ENCODE measurements at places on chromosomes 2 and 18.
A peak's percentile ranks its signal among the peaks of the same experiment; 100 is the strongest.

- no peak for DNase-seq
Observed at GRCh38 chr2:12061286-12062052, 315.0 kb downstream of the LPIN1 start.

DNA sequence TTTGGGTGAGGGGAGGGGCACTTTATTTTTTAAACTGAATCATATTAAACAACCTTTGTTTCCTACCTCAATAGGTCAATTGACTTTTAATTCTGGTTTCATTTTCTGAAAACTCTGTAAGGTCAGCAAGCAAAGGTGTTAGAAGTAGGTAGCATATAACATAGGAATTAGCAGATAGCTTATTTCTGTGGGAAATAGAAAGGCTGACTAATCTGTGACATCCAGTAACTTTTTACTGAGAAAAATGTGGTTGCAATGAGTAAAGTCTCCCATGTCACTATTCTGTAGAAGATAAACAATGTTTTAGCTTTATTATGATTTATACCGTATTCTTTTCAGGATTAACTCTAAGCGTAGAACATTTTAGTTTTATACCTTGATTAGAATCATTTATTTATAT is 240.4 kb downstream of the PLCL1 start:
- DNase-seq = no peak

- no peak for DNase-seq
Observed at GRCh38 chr2:217864963-217865772, 137.6 kb downstream of the TNS1 start.

DNA sequence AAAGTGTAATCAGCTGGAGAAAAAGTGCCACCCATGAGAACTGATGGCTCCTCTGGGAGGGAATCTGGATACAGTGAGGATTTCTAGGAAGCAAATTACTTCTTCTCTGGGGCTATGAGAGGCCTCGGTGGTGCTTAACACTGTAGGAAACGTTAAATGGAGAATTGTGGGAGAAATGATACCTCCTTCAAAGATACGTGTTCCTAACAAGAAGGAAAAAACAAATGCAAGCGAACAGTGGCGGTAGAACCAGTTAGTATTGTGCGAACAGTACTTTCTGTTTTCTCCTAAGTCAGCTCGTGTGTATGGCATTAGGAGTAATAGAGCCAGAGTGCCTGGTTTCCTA is 587 bp upstream of the MTIF2 start:
- DNase-seq = no peak

GRCh38 chr2:177763531-177764265 is 308.9 kb downstream of the PDE11A start:
- DNase-seq = peak; percentile 89

- no peak for DNase-seq
Observed at GRCh38 chr2:112995346-112995920, 9.8 kb upstream of the IL36A start.

DNA sequence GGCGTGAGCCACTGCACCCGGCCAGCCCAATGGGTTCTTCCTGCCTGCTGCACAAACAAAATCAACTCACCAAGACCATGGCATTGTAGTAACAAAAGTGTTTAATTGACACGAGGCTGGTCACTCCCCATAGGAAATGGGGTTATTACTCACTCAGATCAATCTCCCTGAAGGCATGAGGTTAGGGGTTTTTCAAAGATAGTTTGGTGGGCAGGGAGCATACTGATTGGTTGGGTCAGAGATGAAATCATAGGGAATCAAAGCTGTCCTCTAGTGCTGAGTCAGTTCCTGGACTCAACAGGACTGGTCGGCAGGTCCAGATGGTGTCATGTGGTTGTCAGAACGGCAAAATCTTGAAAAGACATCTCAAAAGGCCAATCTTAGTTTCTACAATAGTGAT is 122.1 kb downstream of the TMEM17 start:
- no peak for DNase-seq

DNA sequence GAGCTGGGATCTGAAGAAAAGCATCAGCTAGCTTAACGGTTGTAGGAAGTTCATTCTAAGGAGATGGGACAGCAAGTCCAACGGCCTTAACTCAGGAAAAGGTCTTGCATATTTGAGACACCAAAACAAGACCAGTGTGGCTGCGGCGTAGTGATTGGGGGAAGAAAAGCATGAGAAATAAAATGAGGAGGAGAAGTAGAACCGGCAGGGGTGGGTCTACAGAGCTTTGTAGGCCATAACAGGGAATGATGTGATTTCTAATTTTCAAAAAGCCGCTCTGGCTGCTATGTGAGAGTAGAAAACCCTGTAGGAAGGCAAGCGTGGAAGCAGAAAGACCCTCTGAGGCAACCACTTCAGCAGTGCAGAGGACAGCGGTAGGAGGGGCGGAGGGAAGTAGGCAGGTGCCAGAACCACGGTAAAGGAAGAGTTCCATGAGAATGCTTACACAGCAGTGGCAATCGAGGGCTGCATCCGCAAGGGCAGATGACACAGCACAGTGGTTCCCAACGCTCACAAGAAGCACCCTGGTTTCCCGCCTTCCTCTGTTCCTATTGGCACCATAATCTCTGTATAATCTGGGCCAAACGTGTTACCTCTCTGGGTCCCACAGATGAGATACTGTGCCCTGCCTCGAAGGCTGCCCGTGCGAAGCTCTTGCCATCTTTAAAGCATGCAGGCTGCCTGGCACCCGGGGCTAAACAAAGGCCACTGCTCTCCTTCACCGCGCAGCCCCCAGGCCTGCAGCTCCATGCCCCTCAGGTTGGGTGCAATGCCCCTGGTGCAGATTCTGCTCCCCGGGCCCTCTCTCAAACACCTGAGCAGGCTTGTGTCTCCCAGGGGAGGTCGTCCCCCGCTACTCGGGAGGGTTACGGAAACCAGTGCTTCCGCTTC is 795 bp downstream of the ANKRD39 start:
- no peak for DNase-seq

GRCh38 chr2:48194641-48195040 is 288.3 kb upstream of the FBXO11 start:
- no peak for DNase-seq

DNA sequence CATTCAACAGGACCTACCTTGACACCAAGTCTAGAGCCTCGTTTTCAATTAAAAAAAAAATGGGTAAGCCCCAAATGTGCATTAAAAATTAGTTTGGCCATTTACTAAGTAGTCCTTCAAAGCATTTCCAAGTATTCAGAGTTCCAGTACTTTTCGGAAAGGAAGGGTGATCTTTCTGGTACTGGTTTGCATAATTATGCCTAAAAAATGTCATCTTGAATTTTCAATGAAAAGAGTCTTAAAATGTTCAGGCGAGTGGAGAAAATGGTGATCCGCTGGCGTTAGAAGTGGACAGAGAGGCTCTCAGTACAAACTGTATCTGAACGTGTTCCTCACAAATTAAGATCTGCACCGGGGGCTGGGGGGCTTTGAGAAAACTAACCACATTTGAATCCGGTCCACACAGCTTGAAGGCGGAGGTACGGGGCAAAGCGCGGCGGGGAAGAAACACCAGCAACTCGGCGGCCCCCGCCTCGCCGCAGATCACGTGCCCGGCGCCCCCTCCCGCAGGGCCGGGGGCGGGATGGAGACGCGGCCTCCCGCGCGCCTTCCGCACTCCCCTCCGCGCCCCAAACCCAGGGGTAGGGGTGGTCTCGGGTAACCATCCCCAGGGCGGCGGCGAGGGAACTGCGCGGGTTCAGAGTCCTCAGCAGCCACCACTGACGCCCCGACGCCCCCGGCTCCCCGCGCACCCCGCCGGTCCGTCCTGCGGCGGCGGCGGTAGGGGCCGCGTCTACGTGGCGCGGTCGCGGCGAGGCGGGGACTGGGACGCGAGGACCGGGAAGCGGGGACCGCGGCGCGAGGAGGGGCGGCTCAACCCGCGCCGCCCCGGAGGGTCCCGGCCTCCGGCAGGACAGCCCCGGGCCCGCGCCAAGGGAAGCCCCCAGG is 564 bp downstream of the LPIN2 start:
- DNase-seq = peak; percentile 75

- no peak for DNase-seq
Observed at GRCh38 chr18:51890762-51891161, 449.2 kb upstream of the DCC start.

- DNase-seq = no peak
Observed at GRCh38 chr18:63987743-63988142, 17.9 kb downstream of the SERPINB8 start.

- peak; percentile 47 for DNase-seq
Observed at GRCh38 chr2:118983915-118984314, 41.9 kb downstream of the MARCO start.

GRCh38 chr2:108573061-108573460 is 38.8 kb downstream of the LIMS1 start:
- DNase-seq = no peak

GRCh38 chr2:218375212-218375611 is 6.9 kb upstream of the SLC11A1 start:
- no peak for DNase-seq

DNA sequence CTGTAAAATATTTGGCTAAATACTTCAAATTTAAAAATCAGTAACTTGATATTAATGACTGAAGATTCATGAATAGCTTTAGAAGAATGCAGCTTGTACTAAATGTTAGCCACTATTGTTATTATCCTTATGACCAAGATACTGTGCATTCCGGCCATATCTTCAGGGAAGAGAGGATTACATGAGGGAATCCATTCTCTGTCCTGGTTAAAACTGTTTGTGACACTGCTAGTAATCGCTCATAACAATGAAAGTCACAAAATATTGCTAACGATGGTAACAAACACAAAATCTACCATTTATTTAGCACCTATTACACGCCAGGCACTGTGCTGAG is 217.7 kb downstream of the PRKCE start:
- no peak for DNase-seq

GRCh38 chr2:15965564-15966019 is 25.2 kb downstream of the MYCN start:
- DNase-seq = peak; percentile 80

DNA sequence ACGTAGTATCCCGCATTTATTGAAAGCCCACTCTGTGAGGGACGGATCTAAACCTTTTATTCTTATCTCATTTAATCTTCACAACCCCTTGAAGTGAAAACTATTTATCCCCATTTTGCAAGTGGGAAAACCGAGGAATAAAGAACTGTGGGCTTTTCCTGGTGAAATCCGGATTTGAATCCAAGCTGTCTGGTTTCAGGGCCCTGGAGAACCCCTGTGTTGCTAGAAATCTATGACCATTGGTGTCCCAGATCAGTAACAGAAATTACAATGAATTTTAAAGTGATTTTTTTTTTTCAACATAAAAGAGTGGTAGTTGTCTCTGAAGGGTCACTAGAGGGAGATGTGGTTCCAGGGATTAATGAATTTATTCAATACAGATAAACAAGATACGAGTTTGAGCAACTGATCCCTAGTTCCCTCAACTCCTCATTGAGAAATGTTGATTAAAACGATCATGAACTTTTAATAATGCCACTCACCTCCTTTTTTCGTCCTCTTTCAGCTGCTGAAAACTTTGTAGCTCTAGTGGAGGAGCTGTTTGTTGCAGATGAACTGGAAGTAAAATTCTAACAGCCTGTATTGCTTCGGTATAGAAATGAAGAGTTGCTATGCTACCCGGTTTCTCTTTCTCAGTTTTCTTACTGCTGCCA is 940 bp downstream of the XRCC5 start:
- DNase-seq = no peak

DNA sequence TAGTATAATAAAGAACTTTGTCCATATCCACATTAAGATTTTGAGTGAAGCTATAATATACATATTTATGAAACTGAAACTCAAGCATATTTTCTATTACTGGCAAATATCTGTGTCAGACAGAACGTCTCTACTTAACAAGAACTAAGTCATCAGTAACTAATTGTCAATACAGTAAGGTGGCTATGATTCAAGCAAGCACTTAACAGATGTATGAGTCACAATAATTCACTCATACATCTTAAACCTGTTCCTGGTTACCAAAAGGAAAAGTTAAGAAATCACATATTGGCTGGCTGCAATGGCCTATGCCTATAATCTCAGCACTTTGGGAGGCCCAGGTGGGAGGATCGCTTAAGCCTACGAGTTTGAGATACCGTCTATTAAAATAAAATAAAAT is 96.0 kb downstream of the SOS1 start:
- DNase-seq = no peak

DNA sequence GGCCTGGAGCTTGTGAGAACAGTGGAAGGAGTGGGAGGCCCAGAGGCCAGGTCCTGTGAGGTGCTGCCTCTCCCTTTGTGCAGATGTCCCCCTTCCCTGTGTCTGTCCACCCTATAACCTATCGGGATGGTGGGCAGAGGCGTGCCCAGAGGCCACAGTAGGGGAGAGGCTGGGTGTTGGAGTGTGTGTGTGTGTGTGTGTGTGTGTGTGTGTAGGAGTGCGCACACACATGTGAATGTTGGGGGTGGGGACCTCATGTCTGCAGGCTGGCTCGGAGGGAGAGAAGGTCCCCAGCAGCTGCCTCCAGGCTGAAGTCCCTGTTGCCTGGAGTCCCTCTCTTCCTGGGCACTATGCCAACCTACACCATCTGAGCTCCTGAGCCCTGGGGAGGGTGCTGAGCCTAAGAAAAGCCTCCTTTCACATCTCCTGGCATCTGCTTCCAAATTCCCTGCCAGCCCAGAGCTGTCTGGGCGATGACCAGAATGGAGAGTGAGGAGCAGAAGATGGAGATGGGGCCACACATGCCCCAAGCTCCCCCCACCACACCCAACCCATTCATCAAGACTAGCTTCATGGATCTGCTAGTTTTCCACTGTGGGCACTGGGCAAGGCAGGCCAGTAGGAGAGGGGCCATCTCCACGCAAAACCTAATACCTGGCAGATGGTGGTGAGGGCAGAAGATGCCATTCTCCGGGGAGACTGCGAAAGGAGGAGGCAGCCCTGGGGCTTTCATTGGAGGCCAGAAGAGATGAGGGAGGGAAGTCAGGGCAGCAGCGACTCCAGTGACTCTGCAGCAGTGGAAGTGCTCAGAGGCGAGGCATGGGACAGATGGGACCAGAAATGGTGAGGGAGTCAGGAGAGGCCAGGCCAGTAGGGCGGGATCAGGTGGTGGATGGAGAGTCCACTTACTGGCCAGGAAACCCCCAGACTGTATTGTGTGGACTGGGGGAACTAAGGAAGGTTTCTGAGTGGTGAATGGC is 20.3 kb downstream of the KCNK3 start:
- DNase-seq = no peak

DNA sequence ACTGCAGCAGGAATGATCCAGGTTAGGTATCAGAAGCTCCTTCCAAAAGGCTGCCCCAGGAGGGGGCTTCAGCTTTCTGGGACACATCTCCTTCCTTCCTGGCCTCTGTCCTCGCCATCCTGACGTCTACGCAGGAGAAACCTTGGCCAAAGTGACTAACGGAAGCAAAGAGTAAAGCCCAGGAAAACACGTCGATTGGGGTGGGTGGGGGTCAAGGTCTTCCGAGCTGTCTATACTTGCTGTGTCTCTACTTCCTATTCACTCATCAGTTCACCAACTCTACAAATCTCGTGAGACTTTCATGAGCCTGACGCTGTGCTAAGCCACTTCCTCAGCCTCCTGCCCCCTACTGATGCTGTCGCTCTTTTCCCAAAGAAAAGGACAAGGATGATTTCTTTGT is 212.6 kb downstream of the TNS1 start:
- no peak for DNase-seq

DNA sequence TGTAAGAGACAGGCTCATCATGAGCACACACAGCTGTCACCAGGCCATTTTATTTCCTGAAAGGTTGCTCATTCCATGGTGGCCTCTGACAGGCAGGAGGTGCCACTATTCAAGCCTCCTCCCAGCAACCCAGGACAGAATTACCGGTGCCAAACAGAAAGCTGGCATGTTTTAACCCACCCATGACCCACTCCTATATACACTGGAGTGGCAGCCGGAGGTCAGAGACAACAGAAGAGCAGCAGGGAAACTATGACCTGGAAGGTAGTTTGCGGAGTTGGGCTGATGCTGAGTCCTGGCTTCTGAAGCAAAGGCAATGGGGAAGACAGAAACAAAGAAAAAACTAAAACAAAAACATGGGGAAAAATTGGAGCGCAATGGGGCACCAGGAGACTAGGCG is 2.3 kb downstream of the RFTN2 start:
- DNase-seq = peak; percentile 25
